ENCODE measurements at places on chromosomes 4 and X.

GRCh38 chrX:120690344-120690743 lies 60.5 kb upstream of the C1GALT1C1 start:
- DNase-seq = no peak

DNA sequence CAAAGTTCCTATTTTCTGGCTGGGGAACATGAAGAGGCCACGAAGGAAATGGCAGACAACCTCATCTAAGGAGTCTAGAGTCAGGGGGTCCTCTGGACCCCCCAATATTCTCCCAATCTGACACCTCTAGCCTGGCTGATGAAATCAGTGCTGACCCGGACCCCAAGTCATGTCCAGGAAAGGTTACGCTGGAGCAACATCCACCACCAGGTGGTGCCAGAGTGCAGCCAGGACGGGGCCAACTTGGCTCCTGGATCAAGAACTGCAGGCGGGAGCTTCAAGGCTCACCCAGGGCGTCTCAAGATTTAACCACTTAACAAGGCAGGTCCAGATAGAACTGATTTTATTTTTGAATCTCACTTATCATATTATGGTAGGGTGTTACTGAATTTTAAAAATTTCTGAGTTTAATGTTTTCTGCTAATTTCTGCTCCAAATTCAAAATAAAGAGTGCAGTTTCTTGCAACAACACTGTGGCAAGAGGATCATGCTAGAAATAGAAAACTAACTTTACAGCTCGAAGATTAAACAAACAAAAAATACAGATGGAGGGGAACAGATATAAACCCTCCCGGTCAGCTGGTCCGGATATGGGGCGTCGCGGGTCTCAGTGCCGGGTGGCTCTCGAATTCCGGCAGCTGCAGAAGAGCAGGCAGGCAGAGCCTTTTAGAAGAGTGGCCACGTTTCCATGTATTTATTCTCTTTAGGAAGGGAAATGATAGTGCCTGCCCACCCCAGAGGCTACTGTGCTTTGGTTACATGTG lies 135.5 kb downstream of the AFAP1 start:
- DNase-seq = no peak

DNA sequence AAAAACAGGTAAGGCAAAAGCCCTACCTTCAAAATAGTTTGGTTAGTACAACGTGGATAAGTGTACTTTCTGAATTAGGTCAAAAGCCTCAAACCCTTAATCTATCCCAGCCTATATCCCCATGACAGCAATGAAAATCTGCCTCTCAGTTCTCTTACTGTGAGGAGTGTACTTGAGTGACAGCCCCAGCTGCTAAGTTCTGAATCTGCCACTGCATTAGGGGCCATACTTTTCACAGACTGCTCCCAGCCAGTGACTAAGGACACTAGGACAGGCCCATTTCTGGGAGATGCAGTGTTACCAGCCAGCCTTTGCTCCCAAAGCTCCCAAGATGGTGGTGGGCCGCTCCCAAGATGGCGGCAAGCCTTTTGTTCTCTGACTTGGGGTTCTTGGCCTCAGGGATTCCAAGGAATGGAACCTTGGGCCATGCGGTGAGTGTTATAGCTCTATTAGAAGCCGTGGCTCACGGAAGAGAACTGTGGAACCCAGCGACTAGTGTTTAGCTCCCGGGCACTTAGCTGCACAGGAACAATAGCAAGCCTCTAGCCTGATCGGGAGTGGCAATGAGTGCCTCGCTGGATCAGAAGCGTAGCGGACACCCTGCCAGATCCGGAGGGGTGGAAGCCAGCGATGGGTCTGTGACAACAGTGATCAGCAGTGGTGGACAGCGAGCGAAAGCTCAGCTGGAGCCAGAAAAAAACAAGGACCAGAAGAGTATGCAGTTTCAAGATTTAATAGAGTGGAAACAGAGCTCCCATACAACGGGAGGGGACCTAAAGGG lies 175.6 kb upstream of the NRK start:
- DNase-seq = no peak

DNA sequence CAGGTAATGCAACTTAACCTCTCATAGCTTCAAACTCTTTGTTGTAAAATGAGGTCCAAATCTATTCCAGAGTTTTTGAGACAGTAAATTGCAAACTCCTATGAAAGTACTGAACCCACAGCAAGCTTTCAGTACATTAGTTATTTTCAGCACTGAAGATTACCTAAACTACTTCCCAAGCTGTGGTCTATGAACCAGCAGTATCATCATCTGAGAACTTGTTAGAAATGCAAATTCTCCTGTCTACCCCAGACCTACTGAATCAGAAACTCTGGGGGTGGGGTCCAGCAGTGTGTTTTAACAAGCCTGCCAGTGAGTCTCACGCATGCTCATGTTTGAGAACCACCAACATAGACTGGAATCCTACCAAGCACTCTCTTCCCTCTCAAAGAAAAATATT lies 5.7 kb upstream of the CASP6 start:
- DNase-seq = no peak

DNA sequence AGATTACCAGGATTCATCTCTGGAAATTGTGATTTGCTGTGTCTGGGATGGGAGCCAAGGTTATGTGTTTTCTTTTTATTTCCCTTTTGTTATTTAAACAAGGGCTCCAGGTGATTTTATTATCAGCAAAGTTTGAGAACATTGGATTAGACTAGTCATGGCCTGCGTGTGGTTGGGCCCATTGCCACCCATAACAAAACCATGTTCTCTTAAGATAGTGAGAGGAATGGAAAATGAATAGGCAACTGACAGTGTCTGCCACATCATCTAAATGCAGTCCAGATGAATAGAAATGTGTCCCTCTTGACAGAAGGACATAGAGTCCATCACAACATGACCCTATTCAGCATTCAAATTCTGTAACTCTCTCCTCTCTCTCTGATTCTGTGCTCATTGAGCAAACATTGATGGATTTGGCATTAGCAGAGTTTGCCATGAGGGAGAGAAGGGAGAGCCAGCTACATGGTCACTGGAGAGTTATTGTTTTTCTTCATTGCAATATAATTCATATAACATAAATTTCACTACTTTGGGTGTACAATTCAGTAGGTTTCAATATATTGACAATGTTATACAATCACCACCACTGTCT lies 11.7 kb downstream of the XK start:
- DNase-seq = no peak

DNA sequence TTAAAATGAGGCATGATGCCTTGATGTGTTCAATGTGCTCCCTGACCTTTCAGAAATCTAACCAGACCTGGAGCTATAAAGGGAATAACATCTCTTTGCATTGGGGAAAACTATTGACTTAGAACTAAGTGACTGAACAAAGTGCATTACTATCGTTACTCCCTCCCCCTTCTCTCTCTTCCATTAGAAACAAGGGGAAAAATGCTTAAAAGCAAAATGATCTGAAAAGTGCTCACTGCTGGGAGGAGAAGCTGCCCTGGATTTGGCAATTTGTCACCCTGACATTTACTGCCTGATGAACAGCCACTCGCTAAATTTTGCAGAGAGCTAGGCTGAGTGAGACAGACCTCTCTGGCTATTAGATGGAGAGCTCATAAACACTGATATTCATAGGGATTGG lies 48.6 kb upstream of the PARM1 start:
- no peak for DNase-seq

DNA sequence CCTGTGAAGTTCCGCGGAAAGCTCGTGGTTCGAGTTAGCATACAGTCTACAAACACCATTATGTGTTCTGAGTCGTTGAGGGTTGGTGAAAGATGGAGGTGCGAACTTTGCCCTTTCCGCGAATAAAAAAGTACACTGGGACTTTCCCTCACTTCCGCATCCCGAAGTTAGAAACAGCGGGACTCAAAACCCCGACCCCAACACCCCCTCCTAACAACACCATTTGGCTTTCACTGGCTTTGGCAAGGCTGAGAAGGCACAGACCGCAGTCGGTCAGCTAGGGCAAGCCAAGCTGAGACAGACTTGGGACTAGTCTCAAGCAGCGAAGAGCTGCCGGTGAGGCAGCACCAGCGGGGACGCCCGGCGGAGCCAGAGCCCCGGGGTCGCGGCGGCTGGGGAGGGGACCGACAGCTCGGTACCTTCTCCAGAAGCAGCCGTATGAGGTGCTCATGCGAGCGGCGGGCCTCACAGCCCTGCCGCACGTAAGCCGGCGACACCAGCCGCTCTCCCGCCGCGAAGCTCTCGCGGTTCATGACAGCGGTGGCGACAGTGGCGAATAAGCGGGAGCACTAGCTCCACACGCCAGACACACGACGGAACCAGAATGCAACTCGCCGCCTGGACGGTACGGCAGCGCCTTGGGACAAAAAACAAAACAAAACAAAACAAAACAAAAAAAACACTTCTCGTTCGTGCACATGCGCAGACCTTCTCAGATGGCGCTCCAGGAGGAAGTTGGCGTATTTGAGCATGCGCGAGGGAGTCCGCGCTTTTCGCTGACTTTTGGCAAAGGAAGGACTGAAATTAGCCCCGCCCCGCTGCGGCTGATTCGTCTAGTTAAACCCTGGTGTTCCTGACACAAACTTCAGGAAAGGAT lies at the start of gene SEPSECS:
TSS of gene SEPSECS (minus strand) at position 613 of the 877 bp plus-strand sequence. CDS start at position 533, 80 bp downstream.
- DNase-seq = peak; percentile 92

DNA sequence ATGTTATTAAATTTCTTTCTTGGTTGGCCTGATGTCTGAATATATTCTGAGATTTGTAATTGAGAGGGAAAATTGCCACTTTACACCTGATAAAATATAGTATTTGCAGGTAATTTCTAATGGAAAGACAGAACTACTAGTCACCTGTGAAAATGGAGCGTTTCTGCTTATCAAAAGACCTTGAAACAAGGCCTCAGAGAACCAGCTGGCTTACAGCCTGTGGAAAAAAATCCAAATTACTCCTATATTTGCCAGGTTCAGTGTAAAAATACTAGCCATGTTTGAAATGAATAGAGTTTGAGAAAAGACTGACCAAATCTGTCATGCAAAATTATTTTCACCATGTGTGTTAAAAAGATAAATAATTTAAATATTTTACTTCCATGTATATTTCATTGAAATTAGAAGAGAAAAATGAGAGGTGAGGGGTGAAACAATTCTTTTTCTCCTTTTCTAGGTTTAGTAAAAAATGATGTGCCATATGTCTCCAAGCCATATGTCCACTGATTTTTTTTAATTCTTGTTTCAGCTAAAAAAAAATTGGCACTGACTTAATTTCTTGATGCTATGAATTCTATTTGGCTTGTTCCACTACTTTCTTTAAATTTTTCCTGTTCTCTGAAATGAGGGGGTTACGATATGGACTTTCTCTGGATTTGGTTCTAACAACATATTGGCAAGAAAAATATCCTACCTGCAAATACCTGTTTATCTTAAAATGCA lies 464.9 kb downstream of the GRXCR1 start:
- DNase-seq = no peak

- DNase-seq = peak; percentile 10
Measured at GRCh38 chr4:107379054-107379869, 340.8 kb downstream of the PAPSS1 start.

DNA sequence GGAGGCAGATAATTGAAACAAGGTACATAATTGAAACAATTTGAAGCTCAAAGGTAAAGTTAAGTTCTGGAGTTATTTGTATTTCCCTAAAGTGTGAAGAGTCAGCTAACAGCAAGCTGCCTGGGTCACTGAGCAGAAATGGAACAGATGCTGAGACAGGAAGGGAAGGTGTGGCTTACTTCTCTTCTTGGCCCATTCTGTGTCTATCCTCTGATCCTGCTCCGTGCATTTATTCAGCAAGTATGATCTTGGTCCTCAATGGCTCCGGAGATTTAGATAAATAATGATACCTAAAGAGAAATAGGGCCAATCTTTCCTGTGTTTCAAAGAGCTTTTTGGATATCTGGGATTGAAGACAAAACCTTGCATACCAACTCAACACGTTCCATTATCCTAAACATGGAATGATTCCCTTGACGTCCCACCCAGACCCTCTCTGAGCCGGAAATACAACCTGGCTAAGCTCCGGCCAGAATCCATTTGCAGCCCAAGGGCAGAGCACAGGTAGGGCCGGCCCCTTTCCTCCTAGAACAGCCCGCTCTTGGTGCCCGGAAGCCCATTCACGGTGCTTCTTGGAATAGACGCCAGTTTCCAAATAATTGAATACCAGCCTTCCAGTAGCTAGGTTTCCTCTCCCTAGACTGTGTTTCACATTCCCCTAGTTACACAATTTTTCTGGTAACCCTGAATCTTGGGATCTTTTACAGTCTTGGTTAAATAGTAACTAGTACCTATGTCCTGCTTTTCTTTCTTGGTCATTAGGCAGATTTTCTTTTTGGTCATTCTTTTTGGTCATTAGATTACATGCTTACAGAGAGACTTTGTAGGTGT lies 211.0 kb downstream of the NWD2 start:
- no peak for DNase-seq

GRCh38 chr4:94428884-94429283 lies 22.9 kb upstream of the PDLIM5 start:
- no peak for DNase-seq

GRCh38 chr4:109472343-109472761 lies 38.7 kb downstream of the SEC24B start:
- DNase-seq = peak; percentile 34

DNA sequence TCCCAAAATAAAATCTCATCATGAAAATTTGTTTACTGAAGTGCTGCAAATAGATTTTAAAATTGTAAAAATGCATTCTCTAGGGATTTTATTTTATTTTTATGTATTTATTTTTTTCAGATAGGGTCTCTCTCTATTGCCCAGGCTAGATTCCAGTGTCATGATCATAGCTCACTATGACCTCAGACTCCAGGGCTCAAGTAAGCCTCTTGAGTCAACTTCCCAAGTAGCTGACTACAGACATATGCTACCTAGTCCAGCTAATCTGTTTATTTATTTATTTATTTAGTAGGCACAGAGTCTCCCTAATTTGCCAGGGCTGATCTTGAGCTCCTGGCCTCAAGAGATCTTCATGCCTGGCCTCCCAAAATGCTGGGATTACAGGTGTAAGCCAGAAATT lies 317.7 kb upstream of the ANXA10 start:
- no peak for DNase-seq

GRCh38 chr4:118883861-118884260 lies 4.8 kb upstream of the SYNPO2 start:
- DNase-seq = no peak
